ENCODE measurements at places on chromosomes 7 and 10.
A peak's percentile ranks its signal among the peaks of the same experiment; 100 is the strongest.

GRCh38 chr7:151400626-151401315 lies 9.1 kb downstream of the WDR86 start:
- no peak for DNase-seq

GRCh38 chr10:88347022-88347421 lies 236.1 kb downstream of the RNLS start:
- no peak for DNase-seq

DNA sequence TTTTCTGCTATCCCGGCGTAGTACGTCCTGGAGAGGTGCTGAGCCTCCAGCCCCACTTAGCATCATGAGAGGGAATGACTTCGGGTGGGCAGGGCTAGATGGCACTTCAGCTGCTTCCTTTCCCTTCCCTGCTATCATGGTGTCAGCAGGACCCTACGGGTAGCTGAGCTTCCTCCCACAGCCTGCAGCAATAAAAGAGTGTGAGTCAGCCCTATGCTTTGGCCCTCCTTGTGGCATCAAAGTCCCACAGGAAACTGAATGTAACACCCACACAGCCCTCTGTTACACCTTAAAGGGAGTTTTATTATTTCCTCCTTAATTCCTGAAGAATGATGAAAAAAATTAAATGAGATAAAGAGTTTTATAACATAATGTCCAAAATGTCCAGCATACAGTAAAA lies 458.1 kb downstream of the RPS24 start:
- peak; percentile 49 for DNase-seq

DNA sequence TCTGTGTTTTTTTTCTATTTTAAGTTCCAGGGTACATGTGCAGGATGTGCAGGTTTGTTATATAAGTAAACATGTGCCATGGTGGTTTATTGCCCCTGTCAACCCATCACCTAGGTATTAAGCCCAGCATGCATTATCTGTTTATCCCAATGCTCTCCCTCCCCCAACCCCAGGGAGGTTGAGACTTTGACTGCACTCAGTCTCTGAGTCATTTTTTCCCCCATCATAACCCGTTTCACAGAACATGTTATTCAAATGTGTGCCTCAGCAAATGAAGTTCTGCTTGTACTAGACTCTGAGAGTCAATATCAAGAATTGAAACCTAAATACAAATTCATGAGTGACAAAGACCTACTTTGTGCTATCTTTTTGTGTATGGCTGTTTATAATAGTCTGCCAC lies 70.0 kb upstream of the CYP26C1 start:
- peak; percentile 6 for DNase-seq

GRCh38 chr7:98870121-98870651 lies 372 bp upstream of the TMEM130 start:
- peak; percentile 51 for DNase-seq

DNA sequence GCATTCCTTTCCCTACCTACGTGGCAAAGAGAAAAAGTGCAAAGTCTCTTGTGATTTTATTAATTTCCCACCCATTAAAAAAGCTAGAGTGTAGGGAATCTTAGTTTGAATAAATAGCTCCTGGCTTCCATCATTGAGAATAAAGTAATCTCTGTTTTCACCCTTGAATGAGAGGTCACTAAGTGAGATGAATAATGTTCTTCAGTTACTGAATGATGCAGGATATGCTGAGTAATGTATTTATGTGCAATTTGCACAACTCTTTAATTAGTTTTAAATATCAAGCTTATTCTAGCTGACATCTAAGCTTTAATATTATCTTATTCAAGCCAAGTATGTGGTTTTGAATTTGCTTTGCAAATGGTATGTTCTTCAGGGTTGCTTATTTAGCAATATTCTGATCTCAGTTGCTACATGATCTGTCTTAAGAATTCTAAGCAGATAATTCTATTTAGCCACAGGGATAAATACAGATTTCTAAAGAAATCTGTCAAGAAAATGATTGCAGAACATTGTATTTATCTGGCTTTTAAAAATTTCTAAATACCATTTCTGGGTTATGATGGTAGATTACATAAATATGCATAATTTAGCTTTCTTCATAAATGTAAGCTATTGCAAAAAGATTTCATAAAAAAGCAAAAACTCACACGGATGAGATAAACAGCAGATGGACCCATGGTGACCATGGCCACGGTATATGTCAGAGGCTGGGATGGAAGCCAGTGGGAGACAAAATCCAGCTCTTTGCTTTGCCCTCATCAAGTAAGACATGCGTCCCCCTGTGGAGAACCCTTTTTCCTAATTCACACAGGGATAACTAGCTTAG lies 141.0 kb downstream of the MACC1 start:
- no peak for DNase-seq

DNA sequence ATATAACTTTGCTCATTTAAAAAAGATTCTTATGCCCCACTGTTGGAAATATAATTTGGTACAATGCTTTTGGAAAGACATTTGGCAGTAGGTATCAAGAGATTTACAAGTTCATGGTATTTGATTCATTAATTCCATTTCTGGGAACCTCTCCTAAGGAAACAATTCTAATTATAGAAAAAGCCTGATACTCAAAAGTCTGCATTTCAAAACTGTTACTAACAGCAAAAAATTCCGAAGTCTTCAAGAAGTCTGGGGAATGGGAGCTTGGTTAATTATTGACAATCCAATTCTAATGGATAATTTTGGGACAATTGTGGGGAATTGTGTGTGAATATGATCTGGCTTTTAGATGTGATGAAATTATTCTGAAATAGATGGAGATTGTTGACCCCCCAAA lies 59.6 kb downstream of the HDAC9 start:
- DNase-seq: no peak

DNA sequence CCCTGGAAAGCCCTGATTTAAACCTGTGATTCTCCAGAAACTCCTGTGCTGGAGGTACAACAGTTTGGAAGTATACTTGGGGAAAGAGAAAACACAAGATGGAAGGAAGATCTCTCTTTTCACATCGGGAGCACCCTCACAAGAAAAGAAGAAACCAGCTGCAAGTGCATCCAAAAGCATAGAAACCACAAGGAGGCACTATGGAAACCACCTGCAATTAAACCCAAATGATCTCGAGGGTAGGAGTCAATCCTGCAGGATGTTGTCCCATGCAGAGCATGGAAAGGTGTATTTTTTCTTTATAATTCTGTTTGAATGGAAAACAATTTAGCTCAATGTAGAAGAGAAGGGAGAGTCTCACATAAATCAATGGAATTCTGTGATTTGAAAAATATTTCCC lies 210.5 kb downstream of the TWIST1 start:
- DNase-seq: no peak

- no peak for DNase-seq
Measured at GRCh38 chr10:11593612-11594011, 17.8 kb downstream of the USP6NL start.

- DNase-seq: peak; percentile 66
Measured at GRCh38 chr10:103448746-103449145, 3.4 kb downstream of the CALHM2 start.

DNA sequence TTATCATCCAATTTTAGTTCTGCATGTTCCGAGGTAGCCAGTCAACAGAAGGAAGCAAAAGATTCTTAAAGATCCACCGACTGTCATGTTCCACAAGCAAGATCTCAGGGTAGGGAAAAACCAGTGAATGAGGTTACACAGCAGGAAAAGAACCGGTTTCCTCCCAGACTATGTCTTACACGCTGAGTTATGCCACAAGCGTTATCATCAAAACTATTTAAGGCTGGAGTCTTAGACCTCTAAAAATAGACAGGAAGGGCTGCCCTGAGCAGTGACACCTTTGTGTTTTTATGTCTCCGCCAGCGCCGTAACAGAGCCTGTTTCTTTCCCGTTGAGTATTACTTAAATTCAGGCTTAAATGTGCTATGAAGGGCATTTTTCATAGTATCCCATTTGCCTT lies 48.3 kb downstream of the PROSER2 start:
- no peak for DNase-seq

DNA sequence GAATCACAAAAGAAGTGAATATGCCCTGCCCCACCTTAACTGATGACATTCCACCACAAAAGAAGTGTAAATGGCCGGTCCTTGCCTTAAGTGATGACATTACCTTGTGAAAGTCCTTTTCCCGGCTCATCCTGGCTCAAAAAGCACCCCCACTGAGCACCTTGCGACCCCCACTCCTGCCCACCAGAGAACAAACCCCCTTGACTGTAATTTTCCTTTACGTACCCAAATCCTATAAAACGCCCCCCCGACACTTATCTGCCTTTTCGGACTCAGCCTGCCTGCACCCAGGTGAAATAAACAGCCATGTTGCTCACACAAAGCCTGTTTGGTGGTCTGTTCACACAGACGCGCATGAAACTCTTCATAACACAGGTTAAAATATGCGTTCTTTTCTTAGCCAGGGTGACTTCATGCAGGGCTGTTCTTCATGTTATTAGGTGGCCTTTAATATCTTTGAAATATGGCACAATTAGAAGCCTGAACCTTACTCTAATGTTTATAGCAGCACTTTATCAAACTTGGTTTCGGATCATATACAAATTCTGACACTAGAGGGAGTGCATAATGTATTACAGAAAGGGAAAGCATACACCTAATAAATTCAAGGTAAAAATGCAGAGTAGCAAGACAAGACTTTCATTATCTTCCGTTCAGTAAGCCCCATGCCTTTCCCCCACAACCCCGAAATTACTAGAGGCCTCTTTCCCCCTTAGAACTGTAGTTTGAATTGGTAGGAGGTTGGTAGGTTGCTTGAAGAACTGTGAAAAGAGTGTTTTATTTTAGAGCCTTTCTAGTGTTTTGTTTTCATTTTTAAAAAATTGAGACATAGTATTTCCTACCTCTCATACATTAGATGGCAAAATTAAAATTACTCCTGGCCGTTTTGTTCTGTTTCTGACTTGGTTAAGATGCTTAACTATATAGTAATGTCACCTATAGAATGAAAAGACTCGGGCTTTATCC lies 117.9 kb downstream of the NPY start:
- DNase-seq: no peak

DNA sequence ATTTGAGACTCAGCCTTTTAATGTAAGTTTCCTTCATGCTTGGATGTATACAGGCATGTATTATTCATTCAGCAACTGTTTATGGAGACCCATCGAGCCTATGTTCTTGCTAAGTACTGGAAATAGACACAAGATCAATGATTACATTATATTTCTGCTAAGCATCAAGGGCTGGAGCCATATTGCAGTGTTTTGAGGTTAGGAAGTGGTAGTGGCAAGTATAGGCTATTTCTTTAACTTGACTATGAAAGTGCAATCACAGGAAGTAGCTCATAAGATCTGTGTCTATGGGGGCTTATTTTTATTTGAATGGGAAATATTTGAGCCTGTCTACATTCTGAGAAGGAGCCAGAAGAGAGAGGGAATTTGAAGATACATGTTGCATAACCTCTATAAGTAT lies 123.8 kb downstream of the HDAC9 start:
- DNase-seq: no peak

DNA sequence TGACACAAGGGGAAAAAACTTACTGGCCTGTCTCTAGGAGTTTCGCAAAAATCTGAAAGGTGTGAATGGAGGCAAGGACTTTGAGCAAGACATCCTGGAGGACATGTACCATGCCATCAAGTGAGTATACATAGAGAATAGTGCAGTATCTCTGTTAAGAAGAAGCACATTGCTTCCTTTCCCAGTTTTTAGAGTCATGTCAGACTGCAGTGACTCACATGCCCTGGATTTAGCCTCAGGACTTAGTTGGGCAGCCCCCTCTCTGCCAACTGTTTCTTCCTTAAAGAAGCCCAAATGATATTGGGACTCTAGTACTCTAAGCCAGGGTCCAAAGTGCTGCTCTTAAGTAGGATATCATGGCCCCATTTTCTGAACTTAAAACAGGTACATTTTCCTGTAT lies 28.1 kb upstream of the NFKB2 start:
- DNase-seq: no peak

DNA sequence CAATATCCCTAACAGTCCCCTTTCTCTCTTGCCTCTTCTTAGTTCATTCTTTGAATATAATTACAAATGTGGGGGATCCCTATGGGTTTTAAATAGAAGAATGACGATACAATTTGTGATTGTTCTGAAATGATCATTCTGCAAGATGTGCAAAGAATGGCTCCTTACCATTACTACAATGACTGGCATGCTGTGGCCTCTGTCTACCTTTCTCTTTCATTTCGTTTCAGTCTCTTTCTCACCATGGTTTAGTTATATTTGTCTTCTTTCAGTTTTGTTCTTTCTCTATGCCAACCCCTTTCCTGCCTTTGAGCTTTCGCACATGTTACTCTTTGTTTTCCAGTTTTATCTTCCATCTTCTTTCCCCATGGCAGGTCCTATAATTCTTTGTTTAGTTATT lies 176.5 kb downstream of the SUGCT start:
- no peak for DNase-seq

DNA sequence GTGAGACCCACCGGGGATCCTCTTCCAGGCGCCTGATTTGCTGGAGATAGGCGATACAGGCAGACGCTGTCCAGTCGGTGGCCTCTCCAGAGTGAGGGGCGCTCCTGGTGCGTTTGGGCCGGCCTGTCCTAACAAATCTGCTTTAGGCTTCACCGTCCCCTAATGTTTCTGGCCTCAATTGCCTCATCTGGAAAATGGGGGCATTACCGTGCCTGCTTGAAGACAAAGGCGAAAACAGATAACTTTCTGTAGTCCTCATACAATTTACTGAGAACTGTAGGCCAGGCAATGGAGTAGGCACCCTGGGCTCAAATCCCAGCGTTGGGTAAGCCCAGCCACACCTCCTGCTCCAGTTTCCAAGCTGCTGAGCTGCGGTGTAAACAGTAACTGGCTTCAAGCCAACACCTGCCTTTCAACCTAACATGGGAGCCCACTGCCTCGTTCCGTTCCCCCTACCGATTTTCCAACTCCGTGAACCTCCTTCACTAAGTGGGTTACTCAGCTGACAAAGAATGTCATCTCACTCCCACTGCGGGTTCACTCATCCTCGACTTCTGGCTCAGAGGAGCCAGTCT lies 589 bp upstream of the ZFAND4 start:
- DNase-seq: no peak

DNA sequence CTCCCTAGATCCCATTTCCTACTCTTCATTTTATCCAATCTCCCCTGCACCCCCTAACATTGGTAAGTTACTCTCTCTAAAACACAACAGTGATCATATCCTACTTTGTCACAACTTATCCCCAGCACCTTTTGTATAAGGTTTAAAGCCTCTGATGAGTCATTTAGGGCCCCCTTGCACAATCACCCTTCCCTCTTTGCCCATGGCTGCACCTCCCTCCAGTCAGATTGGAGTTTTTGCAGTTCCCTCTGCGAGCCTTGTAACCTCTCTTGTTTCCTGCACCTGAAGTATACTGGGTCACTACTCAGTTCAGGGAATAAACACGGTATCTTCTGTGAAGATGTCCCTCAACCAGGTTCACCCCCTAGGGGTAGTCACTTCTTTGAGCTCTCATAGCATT lies 55.9 kb upstream of the ADRB1 start:
- peak; percentile 65 for DNase-seq

GRCh38 chr10:580778-581177 lies 108.7 kb downstream of the DIP2C start:
- DNase-seq: no peak

Measured in inflammatory macrophage treated with lipopolysaccharide for 4 hours (primary cell).